ENCODE measurements at places on chromosomes 3 and 15.

DNA sequence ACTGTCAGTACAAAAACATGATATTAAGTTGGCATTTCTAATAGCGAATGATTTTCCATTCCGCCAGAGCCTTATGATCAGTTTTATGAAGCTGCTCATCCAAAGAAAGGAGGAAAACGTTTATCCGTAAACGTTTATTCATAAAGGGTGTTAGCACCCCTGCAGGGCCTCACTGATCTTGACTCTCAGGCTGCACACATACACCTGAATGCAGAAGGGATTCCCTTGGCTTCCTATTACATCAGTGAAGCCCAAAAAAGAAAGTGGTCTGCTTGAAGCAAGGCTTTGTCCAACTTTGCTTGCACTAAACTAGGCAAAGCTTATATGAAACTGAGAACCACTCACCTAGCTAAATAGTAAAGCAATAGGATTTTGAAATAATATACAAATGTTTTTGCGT lies 659.5 kb upstream of the CADM2 start:
- DNase-seq, result no peak

- DNase-seq, result no peak
These were observed 98.6 kb upstream of the IGF1R start for GRCh38 chr15:98549741-98550140.

DNA sequence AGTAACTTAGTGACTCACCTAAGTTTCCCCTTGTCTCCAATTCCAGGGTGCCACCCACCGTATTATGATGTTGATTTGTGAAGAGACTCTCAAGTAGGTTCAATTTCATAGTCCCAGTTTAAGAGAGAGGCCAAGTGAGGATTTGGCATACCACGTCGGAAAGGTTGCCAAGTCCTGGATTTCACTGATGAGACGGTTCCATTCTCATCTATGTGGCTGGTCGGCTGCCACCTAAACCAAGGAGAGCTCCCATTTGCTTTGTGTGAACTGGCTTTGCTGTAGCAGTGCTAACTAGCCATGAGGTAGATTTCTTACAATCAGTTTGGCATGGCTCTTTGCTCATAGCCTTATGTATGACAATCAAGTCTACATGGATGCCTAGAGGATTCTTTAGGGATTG lies 653.6 kb downstream of the NLGN1 start:
- DNase-seq, result no peak

- no peak for DNase-seq
These were observed 407.2 kb upstream of the LMCD1 start for GRCh38 chr3:8094415-8094814.

- no peak for DNase-seq
These were observed 37.2 kb upstream of the DENND4A start for GRCh38 chr15:65829130-65829764.

- DNase-seq, result no peak
These were observed 364.4 kb upstream of the MCTP2 start for GRCh38 chr15:93866948-93867347.

GRCh38 chr3:42712344-42712648 lies 9.7 kb upstream of the HHATL start:
- no peak for DNase-seq

DNA sequence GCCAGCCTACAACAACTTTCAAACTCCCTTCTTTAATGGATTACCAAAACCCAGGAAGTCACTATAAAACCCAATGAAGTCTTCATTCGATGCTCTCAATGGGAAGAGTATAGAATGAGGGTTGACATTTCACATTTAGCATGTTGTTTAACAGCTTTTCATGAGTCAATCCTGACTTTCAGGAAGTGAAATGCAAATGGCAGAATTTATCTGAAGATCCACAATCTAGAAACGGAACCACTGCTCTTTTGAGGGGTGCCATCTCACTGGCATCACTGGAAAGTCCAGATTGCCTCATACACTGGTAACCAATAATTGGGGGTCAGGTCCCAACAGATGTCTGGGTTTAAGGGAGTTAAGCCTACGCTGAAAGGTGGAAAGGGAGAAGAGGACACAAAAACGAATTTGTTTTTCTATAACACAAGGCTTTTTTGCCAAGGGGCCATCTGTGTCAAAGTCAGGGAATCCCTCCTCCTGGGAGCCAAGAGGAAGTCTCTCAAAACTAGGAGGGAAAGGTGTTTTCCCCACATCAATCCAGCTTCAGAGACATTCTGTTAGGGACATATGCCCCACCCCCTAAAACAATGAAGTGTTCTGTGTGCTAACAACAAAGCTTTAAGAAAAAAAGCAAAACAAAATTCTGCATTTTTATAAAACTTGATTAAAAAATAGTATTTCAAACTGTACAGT lies 12.0 kb upstream of the ATP1B3 start:
- DNase-seq, result no peak

- no peak for DNase-seq
These were observed 553.8 kb downstream of the FOXP1 start for GRCh38 chr3:71029770-71030169.

DNA sequence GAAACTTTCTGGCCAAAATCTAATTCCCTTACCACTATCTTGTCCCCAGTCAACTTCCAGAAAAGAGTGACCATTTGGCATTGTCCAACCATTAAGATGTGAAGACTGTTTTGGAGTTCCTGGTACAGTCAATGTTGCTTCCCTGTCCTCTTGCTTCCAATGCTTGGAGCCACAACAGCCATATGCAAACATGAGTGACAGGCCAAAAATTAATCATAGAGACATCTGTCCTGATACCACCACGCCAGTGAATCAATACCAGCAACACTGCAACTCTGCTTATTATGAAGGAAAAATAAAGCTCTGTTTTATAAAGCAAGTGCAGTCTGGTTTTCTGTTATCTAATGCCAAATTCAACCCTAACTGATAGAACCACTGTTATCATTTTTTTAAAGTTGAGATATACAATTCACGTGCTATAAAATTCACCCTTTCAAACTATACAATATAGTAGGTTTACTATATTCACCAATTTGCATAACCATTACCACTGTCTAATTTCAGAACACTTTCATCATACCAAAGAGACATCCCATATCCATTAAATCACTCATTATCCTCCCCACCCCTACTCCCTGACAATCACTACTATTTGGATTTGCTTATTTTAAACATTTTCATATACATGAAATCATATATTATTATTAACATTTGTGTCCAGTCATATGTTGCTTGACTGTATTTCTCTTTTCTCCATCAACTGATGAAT lies 76.9 kb downstream of the STAG1 start:
- DNase-seq, result no peak

DNA sequence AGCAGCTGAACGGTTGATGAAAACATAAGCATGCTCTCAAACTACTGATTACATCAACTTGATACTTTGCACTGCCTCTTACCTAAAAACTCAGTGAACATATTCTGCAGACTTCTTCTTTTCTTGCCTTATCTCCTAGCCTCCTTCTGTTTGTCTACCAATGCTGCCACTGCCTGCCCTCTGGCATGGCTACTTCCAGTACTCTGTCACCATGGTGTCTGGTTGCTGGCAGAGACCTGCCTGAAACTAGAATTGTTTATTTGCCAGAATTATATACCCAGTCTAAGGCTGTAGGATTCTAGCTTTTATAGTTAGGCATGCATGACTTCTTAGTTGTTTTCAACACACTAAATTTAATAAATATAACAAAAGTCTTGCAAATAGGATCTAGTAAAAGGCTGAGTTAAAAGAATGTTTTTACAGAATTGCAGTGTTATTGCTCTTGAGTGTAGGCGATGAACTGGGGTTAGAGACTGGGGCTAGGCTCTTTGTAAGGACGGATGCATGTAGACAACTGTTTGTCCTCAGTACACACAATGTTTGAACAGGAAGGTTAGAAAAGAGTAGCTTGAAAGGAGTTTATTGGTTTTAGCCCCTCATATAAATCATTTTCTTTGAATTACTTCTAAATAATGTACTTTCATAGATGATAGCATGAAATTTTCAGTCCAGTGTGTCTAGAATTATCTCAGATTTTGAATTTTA lies 116.3 kb downstream of the KCNAB1 start:
- DNase-seq, result no peak

DNA sequence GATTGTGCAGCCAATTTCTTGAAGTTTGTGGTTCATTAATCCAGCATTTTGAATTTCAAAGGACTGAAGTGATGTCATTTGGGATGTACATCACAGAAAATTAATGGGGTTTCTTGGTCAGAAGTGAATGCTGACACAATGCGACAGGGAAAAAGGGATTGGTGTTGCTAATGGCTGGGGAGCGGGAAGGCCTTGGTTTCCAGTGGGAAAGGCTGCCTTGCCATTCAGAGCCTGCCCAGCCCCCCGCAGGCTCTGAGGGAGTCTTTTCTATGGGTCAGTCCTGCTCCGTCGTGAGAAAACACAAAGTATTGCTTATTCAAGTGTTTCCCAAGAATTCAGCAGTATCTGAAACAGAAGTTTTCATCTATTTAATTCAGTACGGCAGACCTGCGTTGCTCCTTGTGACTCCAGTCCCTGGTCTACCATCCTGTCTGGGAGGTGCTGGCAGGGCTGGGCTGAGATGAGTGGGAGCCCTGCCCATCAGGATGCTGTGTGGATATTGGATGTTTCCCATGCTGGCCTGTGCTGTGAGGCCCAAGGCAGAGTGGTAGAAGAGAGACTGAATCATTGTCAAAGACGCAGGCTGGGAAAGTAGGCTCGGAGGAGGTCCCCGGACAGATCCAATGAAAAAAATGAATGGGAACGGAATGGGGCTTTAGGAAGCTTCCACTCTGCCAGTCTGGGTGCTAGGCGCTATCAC lies 111.2 kb upstream of the KLHL25 start:
- no peak for DNase-seq

DNA sequence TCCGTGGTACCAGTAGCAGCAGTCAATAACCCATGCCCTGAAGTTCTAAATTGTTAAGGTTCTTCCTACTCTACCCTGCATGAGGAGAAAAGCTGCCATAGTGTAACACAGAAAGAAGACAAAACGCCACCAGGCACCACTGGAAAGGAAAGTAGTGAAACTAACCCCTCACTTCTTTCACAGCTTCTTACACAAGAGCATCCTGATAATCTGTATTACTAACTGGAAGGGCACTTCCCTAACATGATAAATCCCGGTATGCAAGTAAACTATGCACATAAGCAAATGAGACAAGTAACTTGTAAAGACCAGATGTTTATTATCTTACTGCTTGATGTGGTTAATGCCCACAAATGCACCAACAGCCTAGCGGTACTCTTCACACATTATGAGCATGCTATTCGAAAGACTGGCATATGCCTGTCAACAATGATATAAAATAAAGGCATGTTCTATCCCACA lies 141.3 kb downstream of the ADAM10 start:
- DNase-seq, result no peak

DNA sequence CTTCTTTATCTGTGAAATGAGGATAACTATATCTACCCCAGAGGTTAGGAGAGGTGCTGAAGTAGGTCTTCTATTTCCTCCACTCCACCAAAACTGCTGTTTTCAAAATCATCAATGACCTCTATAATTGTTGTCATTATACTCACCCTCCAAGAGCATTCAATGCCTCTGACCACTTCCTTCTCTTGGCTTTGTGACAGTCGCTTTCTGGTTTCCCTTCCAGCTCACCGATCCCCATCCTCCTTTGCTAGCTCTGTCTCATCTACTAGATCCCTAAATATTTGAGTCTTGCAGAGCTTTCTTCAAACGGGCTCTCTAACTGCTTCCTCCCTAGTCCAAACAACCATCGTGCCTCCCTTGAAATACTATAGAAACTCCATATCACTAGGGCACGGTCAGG lies 153.5 kb downstream of the RPLP1 start:
- DNase-seq, result no peak

DNA sequence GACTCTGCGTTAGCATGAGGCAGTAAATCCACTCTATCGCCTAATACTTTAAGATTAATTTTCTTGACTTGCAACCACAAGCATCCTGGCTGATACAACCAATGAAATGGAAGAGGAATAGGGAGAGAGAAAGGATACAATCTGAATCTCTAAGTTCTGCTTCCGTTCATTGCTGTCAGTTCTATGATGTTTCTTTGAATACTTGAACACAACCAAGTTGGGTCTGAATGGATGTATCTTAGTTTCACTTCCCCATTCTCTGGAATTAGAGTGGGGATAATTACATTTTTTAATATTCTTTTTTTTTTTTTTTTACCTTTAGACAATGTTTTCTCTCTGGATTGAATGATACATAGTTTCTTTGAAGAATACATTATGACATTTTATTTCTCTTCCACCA lies 22.9 kb downstream of the PDE8A start:
- DNase-seq, result no peak

GRCh38 chr3:26596335-26596734 lies 26.2 kb upstream of the LRRC3B start:
- DNase-seq, result no peak

DNA sequence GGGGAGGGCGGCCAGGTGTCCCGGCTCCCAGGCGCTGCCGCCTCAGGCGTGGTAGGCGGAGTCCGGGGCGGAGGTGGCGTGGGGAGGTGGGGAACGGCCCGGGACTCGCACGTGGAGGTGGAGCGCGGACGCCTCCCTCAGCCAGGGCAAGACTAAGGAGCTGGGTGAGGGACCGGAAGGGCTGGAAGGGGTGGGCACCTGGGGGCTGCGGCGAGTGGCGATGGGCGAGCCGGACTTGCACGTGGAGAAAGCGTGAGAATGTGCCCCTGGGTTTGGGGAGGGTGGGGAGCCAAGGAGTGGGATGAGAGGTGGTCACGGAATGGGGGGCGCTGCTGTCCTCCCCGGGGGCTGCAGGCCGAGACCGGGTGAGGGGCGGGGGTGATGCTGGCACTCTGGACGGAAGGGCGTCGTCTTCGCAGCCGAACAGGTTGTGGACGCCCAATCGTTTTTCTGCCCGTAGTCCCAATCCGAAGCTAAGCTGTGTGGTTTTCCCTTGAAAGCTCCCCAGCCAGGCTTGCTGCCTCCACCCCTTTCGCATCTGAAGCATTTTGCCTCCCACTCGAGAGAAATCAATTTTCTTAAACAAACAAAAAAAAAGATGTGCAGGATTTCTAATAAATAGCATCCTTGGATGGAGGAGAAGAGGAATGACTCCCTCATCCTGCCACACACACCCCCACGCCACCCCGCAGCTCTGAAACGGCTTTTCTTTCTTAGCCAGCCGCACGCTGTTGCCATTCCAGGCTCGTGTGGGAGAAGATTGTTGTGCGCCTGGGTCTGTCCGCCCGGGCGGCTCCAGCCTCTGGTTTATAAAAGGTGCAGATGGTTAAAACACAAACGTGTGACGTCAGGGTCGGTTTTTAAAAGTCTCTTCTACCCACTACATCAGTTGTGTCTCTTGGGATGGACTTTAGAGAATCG lies 62.5 kb upstream of the ANKRD28 start:
- peak; percentile 12 for DNase-seq

DNA sequence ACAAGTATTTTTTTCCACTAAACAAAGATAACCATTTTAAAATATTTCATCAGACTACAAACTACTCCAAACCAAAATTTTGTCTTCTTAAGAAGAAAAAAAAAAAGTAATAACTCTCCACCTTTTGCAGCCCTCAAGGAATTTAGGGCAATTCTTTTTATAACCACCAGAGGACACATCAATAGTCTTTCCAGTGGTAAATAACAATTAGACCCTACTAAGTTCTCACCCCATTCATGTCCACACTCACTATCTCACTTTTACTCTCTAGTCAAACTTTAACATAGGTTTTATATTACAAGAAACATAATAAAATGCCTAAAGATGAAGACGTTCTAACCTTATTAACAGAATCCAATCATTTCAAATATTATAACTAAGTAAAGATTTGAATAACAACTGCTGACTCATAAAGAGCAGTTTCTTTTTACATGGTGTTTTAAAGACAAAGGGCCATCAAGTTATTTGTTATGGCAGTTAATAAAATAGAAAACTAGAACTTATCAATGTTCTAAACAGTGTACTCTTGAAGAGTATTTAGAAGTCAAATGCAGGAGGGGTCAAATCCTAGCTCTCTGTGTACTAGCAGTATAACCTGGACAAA lies 33.0 kb downstream of the CCDC39 start:
- DNase-seq, result no peak

- DNase-seq, result no peak
These were observed 14.4 kb downstream of the TM4SF1 start for GRCh38 chr3:149363053-149363452.

Measured in NCI-H460 (cell line).